ENCODE measurements at places on chromosomes 7 and 10.

- DNase-seq: no peak
These were observed 71.8 kb upstream of the EMX2 start for GRCh38 chr10:117470733-117471132.

GRCh38 chr7:70694434-70694970 is 437.4 kb upstream of the GALNT17 start:
- DNase-seq: no peak

DNA sequence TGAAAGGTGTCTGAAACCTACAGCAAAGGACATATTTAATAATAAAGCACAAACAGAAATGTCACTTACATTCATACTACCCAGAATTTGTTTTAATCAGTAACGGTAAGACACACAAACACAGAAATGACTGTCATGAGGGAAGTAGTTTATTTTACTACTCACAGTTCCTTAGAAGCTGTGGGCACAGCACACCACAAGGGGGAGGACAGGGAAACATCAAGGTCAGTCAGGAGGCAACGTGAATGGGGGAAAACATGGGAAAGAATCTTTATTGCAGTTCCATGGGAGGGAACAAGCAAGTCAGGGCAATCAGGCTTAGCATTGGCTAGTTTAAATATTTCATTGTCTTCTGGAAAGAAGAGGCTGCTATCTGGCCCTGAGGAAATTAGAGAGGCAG is 123.8 kb upstream of the PDSS1 start:
- DNase-seq: no peak

GRCh38 chr10:19169684-19170083 is 121.1 kb downstream of the MALRD1 start:
- no peak for DNase-seq
